ENCODE measurements at places on chromosomes 7 and 10.

DNA sequence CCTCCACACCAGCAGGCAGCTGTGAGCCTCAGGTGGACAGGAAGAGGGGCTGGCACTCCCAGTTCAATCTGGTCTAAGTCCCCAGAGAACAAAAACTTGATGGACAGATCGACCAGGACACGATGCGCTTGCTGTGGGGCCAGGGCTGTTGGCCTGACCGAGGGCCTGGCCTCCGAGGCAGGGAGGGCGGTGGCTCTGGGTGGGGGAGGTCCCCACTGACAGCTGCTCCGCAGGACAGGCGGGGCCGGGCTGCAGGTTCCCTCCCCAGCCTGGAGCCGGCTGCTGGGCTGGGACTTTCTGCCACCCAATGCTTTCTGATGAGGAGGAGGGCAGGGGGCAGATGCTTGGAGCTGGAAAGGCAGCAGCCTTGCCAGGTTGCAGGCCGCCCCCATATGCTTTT is 37.4 kb upstream of the ADGRA1 start:
- ATAC-seq, result peak; percentile 73

GRCh38 chr10:118844731-118845521 is 90.2 kb upstream of the CACUL1 start:
- ATAC-seq, result peak; percentile 38

- ATAC-seq, result no peak
Measured at GRCh38 chr10:96420228-96421009, 61.6 kb upstream of the OPALIN start.

DNA sequence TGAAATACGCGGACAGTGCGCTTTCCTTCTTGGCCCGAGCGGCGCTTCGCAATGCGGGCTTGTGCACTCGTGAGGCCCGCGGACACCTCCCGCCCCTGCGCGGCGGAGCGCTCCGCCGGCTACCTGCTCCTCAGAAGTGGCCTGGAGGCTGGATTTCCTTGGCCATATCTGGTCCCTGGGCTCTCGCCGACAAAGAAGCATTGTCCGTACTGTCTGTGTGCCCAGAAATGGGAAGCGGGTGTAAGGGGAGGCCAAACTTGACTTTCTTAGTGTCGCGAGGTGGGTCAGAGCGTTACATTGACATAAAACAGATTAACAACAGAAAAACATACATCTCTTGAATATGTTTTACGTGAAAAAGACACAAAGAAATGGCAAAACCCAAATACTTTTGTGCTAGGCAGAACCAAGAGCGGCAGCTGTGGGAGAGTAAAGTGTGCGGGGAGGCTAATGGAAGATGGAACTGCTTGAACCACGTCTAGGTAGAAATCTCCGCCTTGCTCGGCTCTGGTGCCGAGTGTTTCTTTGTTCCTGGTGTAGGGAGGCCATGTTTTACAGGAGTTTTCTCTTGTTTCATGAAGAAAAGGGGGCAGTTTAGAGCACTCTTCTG is 1.4 kb downstream of the LANCL2 start:
- ATAC-seq, result no peak

- ATAC-seq, result peak; percentile 86
Measured at GRCh38 chr7:1555046-1555812, 776 bp downstream of the TMEM184A start.

GRCh38 chr7:89477991-89478390 is 676.3 kb upstream of the STEAP1 start:
- ATAC-seq, result no peak
